ENCODE measurements at places on chromosomes 6 and 20.

DNA sequence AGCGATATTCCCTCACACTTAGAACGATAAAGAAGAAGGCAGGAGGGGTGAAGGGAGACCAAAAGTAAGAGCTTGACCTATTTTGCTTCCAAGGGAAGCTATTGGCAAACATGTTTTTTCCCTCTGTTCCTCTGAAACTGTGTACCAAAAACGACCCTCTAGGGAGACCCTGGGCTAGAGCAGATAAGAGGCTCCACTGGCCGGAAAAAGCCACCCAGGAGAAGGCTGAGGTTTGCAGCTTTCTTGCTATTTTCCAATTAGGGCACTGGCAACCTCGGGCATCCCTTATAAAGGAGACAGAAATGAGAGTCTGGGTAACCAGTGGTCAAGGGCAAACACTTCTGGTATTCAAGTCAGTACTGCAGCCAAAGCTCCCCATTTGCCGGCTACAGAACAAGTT is 168.0 kb downstream of the KIF16B start:
- DNase-seq: no peak

DNA sequence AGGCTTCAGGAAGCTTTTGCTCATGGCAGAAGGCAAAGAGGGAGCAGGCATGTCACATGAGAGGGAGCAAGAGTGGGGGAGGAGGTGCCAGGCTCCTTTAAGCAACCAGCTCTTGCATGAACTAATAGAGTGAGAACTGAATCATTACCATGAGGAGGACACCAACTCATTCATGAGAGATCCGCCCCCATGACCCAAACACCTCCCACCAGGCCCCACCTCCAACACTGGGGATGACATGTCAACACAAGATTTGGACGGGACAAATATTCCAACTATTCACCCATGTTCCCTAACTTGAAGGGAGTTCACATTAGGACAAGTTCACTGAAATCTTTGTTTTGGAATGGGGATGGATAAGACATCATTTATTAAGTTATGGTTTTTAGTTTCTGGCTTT is 155.2 kb upstream of the ESR1 start:
- DNase-seq: no peak

- DNase-seq: no peak
Measured at GRCh38 chr6:166529586-166529985, 56.9 kb downstream of the RAMACL start.

DNA sequence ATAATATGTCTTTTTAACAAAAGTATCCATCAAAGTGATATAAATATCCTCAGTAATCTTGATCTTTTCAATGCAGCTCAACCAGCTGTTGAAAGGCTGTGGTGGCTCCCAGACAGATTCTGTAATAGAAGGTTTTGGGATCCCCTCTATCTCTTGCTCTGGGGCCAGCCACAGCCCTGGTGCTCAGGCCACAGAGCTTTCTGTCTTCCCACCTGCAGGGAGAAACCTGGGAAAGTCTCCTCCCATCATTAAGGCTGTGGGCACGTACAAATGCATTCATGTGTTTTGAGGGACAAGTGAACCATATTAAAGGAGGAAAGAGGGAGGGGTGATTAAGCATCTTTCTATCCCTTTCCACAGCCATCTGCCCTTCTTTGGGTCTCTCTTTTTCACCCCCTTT is 183.1 kb downstream of the PRDM13 start:
- DNase-seq: no peak

DNA sequence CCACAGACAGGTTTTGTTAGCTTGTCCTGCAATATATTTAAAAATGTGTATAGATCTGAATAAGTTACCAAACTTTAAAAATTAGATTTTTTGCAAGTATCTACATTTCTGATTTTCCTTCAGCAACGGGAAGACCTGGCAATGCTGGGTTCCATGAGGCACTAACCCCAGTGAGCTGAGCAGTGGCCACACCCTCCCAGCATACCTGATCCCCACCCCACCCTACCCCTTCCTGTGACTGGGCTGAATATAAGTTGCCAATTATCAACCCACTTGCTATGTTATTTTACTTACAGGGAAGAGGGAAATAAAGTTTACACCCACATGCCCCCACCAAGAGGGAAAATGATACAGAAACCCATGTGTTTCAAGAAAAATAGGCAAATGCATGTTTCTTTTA is 70.3 kb upstream of the RALGAPA2 start:
- no peak for DNase-seq

DNA sequence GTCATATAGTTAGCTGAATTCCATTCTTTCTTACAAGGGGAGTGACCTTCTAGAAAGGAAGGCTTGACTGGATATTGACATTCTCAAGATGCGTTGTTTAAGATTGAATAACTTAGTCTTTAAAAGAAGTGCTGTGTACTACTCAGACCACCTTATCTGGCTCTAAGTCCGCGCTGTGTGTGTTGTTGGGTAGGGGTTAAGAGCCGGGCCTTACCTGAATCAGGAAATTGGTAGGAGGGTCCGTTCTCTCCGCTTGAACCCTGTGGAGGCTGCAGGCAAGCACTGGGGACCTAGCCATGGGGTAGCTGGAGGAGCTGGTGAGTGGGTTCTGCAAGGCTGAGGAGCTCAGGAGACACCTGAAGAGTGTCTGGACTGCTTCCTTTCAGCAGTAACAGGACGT is 9.0 kb upstream of the SCML4 start:
- no peak for DNase-seq

GRCh38 chr6:157625764-157626163 is 197.3 kb upstream of the SNX9 start:
- DNase-seq: no peak

Measured in neural progenitor cell (in vitro differentiated cells).